ENCODE measurements at places on chromosomes 3 and 15. TPM values are rescaled to one million over a fixed set of nuclear protein-coding genes. Genes with fewer than 3 reads are reported as not detected.

The IL17RE gene
- not detected for total RNA-seq

The HACD2 gene
- total RNA-seq, result 8.6 TPM

The CYP1A2 gene
- total RNA-seq, result not detected

The CILP gene
- not detected for total RNA-seq

The CLRN1 gene
- not detected for total RNA-seq

The STRA6 gene
- total RNA-seq, result 17.7 TPM

The RETNLB gene
- total RNA-seq, result not detected

The COLQ gene
- total RNA-seq, result not detected

The PDZRN3 gene
- 44.8 TPM for total RNA-seq

The COL6A6 gene
- total RNA-seq, result not detected

The TICRR gene
- 7.5 TPM for total RNA-seq

The ZNF385D gene
- total RNA-seq, result 2.1 TPM

The CDCP1 gene
- total RNA-seq, result 11.3 TPM

The SEMA3F gene
- total RNA-seq, result 36.1 TPM

The SLC22A14 gene
- total RNA-seq, result not detected

The UPK1B gene
- total RNA-seq, result 31.7 TPM

GRCh38 chr15:96358001-96358801, 27.7 kb downstream of the NR2F2 start:
- DNase-seq, result no peak

- no peak for DNase-seq
Observed at GRCh38 chr3:121552379-121552778, 6.6 kb upstream of the POLQ start.

GRCh38 chr15:88627463-88627862, 6.3 kb downstream of the AEN start:
- DNase-seq, result no peak

DNA sequence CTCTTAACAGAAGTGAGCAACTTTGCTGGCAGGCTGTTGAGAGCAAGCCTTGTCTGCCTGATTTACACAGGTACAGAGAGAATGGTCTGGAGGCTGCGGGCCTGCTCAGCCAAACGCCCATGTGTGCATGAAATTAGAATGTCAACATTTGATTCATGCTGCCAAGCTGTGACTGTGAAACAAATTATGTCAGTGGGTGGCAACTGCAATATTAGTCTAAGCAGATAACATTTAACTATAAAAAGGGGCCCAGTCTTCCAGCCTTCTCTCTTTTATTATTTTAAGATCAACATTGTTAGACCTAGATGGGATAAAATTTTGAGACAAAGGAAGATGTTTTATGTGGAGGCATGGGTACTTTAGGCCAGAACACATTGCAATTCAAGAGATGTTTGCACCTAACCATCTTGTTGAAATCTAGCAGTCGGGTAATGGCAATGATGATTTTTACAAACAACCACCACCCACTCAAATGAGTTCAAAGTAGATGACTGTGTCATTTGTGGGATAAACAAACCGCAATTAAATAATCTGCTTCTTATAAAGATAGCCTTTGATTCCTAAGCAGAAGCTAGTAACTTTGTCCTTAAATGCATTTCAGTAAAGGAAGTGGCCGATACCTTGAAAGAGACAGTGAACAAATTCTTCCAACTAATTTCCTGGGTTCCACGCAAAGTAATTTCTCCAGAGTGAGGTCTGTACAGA, 70.2 kb downstream of the FOXB1 start:
- DNase-seq, result no peak

- DNase-seq, result no peak
Observed at GRCh38 chr15:89664441-89665350, 9.4 kb upstream of the KIF7 start.

DNA sequence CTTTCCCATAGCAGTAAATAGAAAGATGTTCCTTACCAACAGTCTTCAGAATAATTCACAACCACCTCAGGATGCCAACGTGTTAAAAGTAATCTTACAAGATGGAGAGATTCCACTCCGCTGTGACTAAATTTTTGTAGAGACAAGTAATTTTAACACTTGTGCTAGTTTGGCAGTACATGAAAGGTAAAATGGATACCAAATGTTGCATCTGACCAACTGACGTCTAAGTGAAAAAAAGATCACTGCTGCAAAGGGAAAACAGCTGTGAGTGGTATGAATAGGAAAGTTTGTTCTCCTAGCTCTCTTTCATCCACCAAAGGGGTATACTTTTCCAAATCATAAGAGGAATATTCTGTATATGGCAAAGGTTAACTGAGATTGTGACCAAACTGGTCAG, 2.6 kb downstream of the SPG21 start:
- no peak for DNase-seq

DNA sequence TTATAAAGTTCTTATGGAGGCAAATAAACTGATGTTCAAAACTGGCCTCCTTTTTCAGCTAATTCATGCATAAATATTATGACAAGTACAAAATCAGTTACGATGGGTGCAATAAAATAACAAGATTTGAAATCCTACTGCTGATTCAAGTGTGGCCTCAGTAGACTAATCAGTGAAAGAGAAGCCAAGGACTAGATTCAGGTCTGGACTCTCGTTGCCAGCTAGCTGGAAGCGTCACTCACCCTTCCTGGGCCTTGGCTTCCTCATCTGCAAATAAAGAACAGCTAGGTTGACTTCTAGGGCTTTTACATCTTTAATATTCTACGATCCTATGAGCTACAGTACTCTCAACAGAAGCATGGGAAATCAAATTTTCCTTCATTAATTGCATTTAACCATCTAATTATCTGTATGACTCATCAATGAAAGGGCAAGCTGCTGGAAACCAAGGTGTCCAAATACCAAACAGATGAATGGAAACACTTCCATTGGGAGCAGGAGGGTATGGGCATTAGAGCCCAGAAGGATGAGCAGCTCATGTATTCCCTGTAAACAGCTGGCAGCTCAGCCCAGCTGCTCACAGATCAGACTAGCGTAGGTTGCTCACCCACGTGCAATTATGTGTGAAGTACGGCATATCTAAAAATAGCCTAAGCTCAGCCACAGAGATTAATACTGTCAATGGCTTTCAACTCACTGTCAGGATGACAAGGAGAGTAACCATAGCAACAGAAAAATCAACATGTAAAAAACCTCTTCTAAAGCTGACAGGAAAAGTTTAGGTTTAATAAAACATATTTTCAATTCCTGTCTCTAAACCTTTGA, 294.8 kb downstream of the PLCL2 start:
- no peak for DNase-seq

DNA sequence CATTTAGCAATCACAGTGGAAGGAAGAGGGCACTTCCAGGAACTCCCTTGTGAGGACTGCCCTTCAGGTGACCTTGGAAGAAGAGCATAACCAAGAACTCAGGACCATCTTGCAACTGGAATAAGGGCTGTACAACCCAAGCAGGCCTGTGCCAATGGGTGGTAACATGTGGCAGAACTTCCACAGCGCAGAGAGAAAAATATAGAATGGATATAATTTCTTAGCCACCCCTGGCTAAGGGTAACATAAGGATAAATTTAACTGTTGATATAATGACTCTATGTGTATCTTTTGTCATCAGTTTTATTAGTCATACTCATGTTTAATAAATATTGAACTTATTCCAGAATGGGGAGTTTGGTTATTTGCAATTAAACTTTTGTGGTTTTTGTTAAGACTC, 13.4 kb upstream of the MFSD1 start:
- DNase-seq, result no peak

DNA sequence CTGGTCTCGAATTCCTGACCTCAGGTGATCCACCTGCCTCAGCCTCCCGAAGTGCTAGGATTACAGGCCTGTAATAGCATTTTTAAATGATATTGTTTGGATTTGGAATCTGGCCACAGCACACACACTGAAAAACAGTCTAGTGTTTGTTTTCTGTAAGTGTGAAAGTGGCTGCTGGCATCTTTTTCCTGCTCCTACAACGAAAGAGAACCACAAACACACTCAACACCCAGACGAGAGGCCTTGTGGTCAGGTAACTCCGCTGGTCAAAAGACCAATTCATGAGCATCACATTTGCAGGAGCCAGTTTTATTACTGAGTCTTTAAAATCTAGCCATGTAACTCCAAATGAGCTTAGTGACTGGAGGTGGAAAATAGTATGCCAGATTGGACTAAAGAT, 50.2 kb downstream of the IMPG2 start:
- no peak for DNase-seq

- DNase-seq, result no peak
Observed at GRCh38 chr15:81473177-81473576, 99.2 kb upstream of the TMC3 start.

GRCh38 chr3:78130741-78131290, 1090.9 kb downstream of the ROBO2 start:
- no peak for DNase-seq

DNA sequence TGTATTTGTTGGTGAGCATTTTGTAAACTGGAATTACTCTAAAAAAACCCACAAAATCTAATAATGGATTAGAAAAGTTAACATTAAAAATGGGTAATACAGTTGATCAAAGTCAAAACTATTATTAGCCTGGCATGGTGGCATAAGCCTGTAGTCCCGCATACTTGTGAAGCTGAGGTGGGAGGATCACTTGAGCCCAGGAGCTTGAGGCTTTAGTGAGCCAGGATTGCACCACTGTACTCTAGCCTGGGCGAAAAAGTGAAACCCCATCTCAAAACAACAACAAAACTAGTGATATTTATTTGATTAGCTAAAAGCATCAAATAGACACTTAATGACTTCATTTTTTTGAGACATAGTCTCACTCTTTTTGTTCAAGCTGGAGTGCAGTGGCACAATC, 3.6 kb downstream of the SNX1 start:
- DNase-seq, result no peak

DNA sequence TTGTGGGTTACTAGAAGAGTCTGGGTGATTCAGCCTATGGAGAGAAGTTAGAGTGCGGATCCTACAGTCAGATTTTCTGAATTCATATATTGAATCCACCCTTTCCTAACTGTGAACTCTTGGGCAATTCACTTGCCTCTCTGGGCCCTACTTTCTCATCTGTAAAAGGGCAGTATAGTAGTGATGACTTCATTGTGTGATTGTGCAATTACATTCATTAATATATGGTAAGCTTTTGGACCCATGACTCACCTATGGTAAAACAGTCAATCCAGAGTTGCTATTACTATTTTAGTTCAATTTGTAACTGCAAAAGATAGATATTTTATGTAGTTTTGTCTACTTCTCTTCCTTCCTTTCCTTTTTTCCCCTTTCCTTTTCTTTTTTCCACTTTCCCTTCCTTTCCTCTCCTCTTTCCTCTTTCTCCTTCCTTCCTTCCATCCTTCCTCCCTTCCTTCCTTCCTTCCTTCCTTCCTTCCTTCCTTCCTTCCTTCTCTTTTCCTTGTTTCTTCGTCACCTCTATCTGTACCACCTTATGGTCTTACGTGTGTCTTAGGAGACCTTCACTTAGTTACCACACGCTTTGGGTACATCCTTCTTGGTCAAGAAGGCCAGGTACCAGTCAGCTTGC, 37.0 kb downstream of the GMNC start:
- DNase-seq, result no peak

GRCh38 chr15:27124287-27124871, 153.4 kb downstream of the GABRG3 start:
- DNase-seq, result peak; percentile 27

DNA sequence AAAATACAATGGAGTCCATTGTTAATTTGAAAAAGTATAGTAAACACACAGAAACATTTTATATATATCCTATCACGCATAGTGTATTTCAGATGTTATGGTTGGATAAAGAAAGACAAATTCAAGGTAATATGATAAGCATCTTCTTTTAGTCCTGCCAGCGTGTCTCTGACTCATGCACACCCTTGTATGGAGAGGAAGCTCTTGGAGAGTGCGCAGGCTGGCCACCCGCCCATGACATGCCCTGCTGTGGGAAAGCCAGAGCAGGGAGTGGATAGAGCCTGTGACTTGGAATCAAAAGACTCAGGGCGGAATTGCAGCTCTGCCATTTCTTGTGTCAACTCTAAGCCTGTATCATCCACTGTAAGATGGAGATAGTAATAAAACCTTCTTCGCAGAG, 23.0 kb upstream of the COPG1 start:
- peak; percentile 87 for DNase-seq

- peak; percentile 56 for DNase-seq
Observed at GRCh38 chr3:177320765-177321247, 123.5 kb upstream of the TBL1XR1 start.

GRCh38 chr3:172357850-172358754, 90.2 kb downstream of the GHSR start:
- DNase-seq, result no peak

GRCh38 chr15:66452420-66452819, 45.1 kb downstream of the SNAPC5 start:
- no peak for DNase-seq

DNA sequence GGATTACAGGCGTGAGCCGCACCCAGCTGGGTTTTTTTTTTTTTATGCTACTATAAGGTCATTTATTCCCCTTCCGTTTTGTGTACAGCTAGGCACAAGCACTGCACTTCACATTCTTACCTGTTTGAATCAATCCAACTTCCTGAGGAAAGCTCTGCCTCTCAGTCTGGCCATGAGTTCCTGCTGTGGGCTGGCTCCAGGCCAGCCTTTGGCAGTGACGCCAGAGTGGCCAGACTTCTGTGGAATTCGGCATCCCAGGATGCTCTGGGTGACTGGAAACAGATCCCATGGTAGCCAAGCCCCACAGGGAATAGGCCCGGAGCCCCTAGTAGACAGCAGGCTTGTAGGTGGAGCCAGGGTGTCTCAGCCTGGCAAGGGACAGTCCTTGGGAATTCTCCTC, 21.5 kb upstream of the TIMP4 start:
- DNase-seq, result no peak

DNA sequence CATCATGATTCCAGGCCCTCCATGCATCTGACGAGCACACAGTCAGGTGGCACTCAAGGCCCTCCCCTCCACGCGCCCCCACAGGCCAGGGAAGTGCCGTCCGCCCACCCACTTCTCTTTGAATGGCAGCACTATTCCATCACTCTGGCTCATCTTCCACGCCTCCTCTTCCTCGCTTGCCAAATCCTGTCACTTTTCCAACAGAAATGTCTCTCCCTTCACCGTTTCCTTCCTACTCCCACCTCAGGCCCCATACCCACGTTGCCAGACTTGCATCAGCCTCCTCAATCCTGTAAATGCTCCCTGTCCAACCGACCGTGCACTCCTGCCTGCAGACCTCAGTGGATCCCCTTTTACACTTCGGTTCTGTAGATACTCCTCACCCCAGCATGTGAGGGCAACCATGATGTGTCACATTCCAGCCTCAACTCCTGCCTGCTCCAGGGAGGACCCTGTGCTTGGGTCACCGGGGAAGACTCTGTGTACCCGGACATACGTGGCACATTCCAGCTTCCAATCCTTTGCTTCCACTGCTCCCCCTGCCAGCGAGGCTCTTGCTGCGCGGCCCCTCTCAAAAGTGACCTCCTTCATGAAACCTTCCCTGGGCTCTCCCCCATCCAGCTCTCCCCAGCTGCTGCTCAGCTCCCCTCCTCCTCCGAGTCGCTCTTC, 29.6 kb downstream of the ADCY5 start:
- no peak for DNase-seq

GRCh38 chr15:74212494-74212893, 9.9 kb upstream of the STRA6 start:
- no peak for DNase-seq

GRCh38 chr3:141129049-141129448, 77.9 kb downstream of the SPSB4 start:
- DNase-seq, result no peak
